ENCODE measurements at places on chromosomes 16 and 17.
A peak's percentile ranks its signal among the peaks of the same experiment; 100 is the strongest.

- H3K36me3 ChIP-seq = no peaks in the 10 kb centered on the region
- DNase-seq = peak; percentile 16
- no peaks in the 10 kb centered on the region for H3K27me3 ChIP-seq
- H3K27ac ChIP-seq = no peak overlapping the region
- H3K4me3 ChIP-seq = no peak overlapping the region
Observed at GRCh38 chr16:66274335-66275110, 92.0 kb upstream of the CDH5 start.

DNA sequence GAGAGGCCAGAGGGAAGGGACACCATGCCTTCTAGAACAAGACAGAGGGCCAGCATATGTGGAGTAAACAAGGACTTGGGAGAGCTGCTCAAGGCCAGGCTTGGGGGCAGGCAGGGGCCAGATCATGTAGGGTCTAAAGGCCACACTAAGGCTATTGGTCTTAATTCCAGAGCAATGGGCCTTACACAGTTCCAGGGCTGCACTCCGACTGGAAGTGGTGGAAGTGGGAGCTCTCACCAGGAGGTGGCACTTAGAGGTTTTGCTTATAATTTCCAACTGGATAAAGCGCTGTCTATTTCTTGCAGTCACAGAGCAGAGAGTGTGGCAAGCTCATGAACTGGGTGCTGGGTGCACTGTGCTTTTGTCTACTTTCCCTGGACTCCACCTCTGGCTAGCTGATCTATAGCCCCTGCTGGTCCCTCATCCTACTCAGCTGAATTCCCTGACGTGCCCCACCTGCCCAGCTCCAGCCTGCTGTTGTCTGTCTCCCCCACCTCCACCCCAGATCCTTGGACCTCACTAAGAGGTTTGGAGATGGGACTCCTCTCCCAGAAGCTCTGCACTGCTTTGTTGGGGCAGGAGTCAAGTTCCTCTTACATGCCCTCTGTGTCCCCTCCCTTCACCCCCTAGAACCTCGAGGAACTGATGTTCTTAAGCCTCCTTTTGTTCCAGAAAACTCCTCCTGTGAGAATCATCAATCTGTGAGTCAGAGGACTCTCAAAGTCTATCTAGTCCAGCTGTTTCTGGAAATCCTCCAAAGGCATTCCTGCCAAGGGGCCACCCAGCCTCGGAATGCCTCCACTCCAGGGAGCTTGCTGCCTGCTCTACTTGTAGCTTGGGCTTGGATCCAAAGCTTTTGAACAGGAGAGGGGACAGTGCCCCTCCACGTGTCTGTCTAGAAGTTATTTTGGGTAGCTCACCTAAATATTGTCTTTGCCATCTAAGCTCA lies 48.1 kb upstream of the KSR1 start:
- no peak for DNase-seq
- no peak overlapping the region for H3K4me3 ChIP-seq
- H3K36me3 ChIP-seq = no peaks in the 10 kb centered on the region
- no peaks in the 10 kb centered on the region for H3K4me1 ChIP-seq
- H3K27ac ChIP-seq = no peak overlapping the region
- H3K27me3 ChIP-seq = no peaks in the 10 kb centered on the region

- H3K27me3 ChIP-seq = no peaks in the 10 kb centered on the region
- H3K27ac ChIP-seq = no peak overlapping the region
- H3K4me3 ChIP-seq = no peak overlapping the region
- H3K4me1 ChIP-seq = peaks cover 9% of the 10 kb centered on the region
- H3K36me3 ChIP-seq = peaks cover 44% of the 10 kb centered on the region
- peak; percentile 60 for DNase-seq
Observed at GRCh38 chr16:28298511-28298878, 6.2 kb downstream of the SBK1 start.

DNA sequence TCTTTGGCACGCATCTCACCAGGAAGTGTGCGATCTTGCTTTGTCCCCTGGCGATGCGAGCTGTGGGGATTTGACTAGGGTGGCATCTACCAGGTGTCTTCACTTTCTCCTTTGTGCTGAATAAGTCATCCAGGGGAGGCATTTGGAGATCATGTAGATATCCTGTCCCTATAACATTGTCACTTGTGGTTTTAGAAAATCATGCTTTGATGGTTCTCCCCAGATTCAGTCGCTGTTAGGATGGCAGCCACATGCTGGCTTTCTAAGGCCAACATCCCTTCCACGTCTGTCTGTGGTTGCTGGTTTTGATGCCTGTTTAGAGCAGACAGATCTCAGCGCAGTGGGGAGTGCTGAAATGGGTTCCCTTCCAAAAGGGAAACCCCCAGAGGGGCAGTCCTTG lies 2.5 kb downstream of the ADAD2 start:
- DNase-seq = no peak
- no peaks in the 10 kb centered on the region for H3K36me3 ChIP-seq
- H3K4me3 ChIP-seq = no peak overlapping the region
- no peaks in the 10 kb centered on the region for H3K27me3 ChIP-seq
- H3K27ac ChIP-seq = no peak overlapping the region
- H3K4me1 ChIP-seq = no peaks in the 10 kb centered on the region

All from H9 (cell line).